Amniotic stem cell (primary cell): ENCODE measurements at places on chromosomes 7 and 10.

DNA sequence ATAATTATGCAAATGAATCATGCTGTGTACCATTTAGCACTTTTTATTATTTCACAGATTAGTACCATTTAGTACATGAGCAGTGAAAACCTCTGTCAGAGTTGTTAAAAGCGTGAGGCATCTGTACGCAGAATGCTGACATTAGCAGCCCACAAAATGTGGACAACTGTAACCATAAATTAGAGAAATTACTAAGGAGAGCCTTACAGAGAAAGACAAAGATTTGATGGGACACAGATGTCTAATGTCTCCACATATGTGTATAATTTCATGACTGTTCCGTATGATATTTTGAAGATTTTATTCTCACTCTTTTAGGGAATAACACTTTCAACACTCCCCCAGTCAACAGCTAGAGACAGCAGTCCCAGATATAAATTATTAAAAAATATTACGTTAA, 414.0 kb upstream of the ANKRD30A start:
- no peak for DNase-seq

- peak; percentile 18 for DNase-seq
Measured at GRCh38 chr7:155644971-155645509, 579 bp downstream of the RBM33 start.

- no peak for DNase-seq
Measured at GRCh38 chr10:13078912-13079775, 20.8 kb upstream of the OPTN start.

DNA sequence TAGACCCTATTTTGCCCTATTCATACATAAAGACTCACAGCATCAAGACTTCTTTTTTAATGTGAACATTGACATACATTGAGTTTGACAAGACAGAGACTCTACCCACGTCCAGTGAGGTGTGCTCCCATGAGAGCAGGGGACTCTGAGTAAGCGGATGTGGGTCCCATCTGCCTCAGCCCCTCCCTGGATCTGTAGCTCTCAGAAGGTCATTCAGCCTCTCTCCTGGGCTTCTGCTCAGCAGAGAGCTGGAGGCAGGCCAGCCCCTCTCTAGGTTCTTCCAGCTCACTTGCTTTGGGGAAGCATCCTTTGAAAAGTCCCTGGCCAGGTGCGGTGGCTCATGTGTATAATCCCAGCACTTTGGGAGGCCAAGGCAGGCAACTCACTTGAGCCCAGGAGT, 146.9 kb upstream of the ZMIZ1 start:
- no peak for DNase-seq

GRCh38 chr10:122492006-122492405, 30.7 kb downstream of the HTRA1 start:
- DNase-seq: no peak

GRCh38 chr10:122725768-122726167, 26.1 kb upstream of the C10orf120 start:
- no peak for DNase-seq

DNA sequence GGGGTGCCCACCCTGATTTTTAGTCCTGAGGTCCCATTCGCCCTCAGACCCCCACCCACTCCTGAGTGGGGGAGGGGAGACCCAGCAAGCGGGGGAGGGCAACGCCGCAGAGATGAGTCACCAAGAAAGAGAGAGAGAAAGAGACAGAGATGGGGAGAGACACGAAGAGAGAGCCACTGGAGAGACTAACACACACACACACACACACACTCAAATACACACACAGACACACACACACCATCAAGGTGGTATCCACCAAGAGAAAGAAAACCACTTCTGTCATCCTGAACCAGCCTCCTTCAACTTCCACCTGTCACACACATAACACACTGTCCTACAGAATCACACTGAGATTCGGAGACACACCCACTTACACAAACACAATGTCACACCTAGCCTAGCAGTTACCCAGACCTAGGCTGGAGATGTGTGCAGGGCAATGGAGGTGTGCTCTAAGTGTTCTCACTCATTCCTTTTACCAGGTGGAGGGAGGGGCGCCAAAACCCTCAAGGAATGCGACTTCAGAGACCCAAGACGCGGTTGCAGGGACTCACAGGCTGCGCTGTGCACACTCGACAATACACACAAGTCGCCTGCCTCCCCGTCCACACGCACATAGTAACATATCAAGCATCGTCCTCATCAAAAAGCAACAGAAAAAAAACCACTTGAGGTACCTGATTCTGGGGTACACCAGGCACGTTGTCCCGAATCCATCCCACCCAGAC, 3.9 kb upstream of the VGF start:
- DNase-seq: no peak

- no peak for DNase-seq
Measured at GRCh38 chr7:40223451-40224127, 88.8 kb downstream of the SUGCT start.

- no peak for DNase-seq
Measured at GRCh38 chr10:13100349-13101294, 659 bp downstream of the OPTN start.

DNA sequence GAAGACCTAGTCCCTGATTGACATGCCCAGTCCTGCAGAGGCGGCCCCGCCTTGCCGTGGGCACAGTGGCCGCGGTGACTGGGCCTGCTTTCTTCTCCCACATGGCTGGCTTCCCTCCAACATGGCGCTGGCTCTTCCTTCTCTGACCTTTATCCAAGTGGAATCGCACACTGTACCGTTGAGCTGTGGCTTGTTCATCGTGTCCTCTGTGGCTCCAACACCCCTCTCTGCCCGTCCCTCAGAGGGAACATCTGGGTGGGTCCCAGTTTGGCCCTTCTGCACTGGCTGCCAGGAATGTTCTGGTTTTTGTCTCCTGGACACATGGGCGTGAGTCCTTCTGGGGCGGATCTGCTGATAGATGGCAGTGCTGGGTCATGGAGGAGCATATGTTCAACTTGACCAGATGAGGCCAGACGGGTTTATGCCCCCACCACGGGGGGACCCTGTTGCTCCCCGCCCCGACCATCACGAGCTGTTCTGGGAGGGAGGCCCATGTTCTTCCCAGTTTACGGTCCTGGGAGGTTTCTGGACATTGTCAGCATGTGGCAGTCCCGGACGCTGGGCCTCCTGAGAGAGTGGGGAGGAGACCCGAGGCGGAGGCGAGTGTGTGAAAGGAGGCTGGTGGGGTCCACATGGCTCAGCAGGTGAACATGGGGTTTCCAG, 63.5 kb downstream of the LHPP start:
- DNase-seq: no peak

DNA sequence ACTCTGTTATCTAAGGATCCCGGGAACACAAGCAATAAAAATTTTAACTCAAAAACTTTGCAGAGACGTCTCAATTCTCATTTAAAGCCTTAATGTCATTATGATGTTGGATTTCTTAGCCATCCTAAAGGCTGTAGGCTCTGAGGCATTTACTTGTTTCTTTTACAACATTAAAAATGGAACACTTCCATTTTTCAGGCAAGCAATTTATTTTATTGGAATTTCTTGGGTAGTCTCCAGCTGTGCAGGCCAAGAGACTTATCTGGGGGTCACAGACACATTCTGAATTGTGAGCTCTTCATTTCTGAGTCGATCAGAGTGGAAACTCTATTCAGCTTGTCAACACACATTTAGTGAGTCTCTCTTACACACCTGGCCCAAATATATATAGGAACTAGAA, 48.0 kb upstream of the KIF5B start:
- no peak for DNase-seq
